Activated CD4-positive, alpha-beta T cell treated with anti-CD3 and anti-CD28 coated beads, Interleukin-2, amount 50 U/mL, for 48 hours (primary cell): ENCODE measurements at places on chromosomes 4 and X.

DNA sequence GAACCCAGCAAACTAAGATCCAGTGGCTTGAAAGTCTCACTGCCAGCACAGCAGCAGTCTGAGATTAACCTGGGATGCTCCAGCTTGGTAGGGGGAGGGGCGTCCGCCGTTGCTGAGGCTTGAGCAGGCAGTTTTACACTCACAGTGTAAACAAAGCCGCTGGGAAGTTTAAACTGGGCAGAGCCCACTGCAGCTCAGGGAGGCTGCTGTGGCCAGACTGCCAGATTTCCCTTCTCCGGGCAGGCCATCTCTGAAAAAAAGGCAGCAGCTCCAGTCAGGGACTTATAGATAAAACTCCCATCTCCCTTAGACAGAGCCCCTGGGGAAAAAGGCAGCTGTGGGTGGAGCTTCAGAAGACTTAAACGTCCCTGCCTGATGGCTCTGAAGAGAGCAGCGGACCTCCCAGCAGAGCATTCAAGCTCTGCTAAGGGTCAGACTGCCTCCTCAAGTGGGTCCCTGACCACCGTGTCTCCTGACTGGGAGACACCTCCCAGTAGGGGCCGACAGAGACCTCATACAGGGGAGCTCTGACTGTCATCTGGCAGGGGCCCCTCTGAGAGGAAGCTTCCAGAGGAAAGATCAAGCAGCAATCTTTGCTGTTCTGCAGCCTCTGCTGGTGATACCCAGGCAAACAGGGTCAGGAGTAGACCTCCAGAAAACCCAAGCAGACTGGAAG, 45.1 kb upstream of the CDX4 start:
- DNase-seq = no peak

DNA sequence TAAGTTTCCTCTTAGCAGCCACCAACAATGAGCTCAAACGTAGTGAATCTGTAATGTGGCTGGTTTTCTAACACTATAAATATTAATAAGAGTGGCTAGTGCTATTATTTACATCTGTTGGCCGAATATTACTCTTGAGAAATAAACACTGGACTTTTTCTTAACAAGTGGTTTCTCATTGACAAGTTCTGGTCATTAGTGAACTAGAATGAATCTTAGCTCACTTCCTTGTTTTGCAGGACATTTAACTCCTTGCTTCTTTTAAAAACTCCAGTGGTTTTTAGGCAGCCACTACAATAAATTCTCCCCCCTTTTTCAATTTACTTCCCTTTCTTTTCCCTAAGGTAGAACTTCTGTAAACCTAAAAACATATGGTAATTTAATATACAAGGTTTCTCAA, 177.2 kb downstream of the ARAP2 start:
- DNase-seq = no peak

GRCh38 chr4:99722725-99723124, 65.1 kb upstream of the C4orf54 start:
- no peak for DNase-seq

DNA sequence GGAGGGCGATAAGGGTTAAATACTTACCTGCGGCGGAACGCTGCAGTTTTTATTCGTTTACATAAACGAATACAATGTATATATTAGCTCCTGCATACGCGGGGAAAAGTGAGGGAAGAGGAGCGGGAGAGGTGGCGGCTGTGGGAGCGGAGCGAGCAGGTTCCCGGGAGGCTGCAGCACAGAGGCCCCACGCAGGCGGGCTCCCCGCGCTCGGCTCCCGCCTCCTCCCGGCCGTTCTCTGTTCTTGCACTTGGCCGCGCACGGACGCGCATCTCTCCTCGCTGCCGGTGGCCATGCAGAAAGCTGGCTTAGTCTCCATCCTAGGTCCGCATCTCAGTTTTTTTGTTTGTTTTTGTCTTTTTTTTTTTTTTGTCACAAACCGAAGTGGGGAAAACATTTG, 340.4 kb upstream of the FAT1 start:
- no peak for DNase-seq

DNA sequence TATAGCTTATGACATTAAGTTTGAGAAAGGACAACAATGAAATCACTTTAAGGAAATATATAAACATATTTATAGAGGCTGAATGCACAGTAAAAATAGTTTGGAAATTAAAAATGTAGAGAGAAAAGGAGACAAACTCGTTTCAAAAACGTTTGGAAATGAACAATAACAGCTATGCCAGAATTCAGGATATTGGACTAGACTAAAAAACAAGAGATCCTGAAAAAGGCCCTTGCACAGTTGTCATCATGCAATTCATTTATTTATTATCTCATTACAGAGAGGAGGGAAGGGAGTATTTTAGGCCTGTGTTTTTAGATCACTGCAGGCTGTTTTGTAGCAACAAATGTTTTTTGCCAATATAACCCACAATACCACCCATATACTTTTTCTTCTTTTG, 527.2 kb downstream of the ADGRL3 start:
- no peak for DNase-seq

DNA sequence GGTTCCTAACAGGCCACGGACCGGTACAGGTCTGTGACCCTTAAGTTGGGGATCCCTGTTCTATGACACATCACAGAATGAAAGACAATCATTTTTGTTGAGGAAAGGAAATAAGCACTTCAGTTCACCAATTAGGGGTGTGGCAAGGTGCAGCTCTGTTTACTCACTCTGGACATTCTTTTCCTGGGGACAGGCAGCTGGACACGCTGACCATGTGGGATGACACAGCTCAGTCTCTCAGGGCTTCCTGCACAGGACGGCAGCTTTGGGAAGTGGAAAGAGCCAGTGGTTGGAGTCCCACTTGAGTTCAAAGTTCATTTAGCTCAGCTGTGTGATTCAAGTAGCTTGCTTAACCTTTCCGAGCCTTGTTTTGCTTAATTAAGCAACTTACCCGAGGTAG, 55.7 kb downstream of the NDNF start:
- no peak for DNase-seq

DNA sequence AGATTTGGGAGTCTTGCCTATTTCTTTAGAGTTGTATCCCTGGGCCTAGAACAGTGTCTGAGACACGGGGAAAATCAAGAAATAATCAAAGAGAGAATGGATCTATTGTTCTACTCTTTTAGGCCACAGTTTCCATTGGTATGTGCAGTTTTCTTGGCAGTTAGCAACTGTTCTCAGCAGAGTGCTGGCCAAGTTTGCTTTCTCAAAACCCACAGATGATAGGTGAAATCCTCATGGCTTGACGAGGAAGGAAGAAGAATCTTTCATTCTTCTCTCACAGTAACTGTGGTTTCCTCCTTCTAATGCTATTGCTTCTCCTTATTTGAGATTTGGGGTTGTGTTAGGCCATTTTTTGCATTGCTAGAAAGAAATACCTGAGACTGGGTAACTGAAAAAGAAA, 42.2 kb downstream of the AGA start:
- no peak for DNase-seq

DNA sequence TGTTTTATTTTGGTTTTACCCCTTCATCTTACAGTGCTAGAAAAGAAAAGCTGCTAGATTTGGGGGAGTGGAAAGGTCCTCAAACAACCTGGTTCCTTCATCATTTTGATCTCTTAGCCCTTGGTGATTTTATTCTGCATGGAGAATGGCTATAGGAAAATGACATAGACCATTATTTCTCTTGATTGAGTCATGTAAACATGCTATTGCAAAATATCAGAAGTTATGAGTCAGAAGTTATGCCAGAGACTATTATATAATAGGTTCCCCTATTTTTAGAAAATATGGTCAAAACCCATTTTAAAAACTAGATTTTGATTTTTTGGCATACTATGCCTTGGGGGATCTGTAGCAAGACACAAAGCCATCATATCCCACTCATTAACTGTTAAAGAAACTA, 83.7 kb upstream of the FAM9C start:
- no peak for DNase-seq

- no peak for DNase-seq
These were observed 801.8 kb downstream of the STIM2 start for GRCh38 chr4:27662426-27662825.

- no peak for DNase-seq
These were observed 1601.5 kb upstream of the PCDH10 start for GRCh38 chr4:131547506-131547981.

GRCh38 chr4:17613761-17614415, 553 bp upstream of the MED28 start:
- peak; percentile 20 for DNase-seq

DNA sequence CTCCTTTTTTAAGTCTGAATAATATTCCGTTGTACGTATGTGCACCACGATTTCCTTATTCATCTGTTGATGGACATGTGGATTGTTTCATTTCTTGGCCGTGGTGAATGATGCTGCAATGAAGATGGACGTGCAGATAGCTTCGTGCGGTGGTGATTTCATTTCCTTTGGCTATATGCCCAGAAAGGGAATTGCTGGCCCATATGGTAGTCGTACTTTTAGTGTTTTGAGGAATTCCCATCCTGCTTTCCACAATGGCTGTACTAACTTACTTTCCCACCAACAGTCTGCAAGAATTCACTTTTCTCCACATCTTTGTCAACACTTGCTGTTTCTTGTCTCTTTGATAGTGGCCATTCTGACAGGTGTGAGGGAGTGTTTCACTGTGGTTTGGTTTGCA, 12.8 kb downstream of the ZFP42 start:
- no peak for DNase-seq

DNA sequence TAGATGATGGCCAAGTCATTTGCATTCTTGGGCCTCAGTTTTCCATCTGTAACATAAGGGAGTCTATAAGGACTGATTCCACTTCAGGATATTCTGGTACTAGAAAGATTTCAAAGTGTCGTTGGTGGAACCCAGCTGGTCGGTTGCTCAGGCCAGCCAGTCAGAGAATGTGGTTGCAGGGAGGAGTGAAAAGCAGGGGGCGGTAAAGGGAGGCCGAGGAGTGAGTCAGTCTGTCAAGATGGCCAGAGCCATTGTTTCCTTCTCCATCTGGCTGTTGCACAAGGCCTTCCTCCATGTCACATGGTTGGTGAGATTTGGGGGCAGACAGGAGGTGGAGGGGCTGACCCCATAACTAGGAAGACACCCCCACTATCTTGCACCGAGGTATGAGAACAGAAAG, 38.2 kb downstream of the STARD8 start:
- DNase-seq = no peak

DNA sequence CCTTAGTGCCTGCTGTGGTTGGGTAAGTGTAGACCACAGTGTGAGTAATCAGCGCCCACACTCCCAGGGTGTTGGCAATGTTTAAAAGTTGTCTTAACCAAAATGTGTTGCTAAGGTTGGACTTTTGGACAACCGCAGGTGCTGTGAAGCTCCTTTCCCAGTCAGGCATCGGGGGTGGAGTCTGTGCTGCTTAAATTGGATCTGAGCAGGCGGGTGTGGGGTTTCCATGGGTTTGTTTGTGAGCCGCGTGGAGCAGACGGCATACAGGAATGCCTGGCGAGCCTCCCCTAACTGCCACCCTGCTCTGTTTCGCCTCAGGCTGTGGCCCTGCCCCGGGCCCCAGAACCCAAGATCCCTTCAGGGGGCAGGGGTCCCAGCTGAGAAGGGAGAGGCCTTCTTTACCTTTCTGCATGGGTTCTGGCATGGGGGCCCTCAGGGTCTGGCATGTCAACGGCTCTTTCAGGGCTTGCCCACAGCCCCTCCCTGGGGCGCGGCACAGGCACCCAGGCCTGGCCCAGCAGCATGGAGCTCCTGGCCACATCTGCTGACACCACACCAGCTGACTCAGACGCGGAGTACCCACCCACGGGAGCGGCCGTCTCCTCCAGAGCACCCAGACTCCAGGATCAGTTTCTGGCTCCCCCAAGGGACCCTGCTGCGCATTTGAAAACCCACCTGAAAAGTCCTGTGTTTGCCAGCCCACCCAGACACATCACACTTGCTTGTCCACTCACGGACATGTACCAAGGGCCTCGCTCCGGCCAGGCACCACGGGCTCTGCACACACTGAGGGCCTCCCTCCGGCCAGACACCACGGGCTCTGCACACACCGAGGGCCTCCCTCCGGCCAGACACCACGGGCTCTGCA, 5.1 kb upstream of the SPON2 start:
- no peak for DNase-seq

GRCh38 chrX:42943051-42943974, 165.3 kb upstream of the PPP1R2C start:
- no peak for DNase-seq

DNA sequence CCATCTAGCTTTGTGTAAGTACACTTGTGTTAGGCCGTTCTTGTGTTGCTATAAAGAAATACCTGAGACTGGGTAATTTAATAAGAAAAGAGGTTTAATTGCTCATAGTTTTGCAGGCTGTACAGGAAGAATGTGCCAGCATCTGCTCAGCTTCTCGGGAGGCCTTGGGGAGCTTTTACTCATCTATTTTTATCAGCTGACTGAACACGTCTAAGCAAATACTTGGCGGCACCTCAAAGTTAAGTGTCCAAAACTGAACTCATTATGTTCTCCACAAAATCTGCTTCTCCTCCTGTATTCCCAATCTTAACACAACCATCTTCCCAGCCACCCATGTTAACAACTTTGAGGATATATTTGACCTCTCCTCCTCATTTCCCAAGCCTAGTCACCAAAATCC, 42.4 kb upstream of the GATB start:
- DNase-seq = no peak

- peak; percentile 13 for DNase-seq
These were observed at the start of gene GK for GRCh38 chrX:30653415-30654131. Gene GK (plus strand): TSS chrX:30653423. CDS start chrX:30653538, 115 bp downstream.

DNA sequence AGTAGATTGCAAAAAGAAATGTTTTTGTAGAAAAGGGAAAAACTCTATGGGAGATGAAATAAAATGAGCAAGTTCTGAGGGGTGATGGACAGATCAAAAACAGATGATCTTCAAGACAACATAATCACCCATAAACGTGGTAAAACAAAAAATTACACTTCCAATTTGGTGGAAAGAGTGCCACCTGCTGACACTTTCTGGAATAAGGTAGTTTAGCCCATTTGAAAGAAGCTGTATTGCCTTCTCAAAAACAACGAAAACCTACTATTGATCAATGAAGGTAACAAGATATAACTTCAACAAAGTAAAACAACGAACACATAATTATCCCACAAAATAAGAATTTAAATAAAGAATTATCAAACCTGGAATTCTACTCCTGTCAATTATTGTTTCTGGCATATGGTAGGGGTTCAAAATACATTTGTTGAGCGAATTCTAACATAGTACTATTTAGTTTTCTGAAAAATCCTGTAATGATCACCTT, 2.5 kb downstream of the COQ2 start:
- peak; percentile 41 for DNase-seq

- DNase-seq = no peak
These were observed 11.3 kb downstream of the ARL13A start for GRCh38 chrX:100980608-100981497.

DNA sequence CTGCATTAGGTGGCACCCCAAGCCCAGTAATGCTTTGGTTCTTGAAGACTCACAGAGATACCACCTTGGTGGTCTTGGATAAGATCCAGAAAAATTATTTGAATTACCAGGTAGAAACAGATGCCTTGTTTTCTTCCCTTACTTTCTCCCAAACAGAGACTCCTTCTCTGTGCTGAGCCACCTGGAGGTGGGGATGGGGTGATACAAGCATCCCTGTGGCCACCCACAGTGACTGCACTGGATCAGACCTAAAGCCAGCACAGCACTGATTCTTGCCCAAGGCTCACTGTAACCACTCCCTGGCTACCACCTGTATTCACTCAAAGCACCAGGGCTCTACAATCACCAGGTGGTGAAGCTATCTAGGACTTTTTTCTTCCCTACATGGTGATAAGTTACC, 156.8 kb downstream of the TEX13A start:
- no peak for DNase-seq

GRCh38 chrX:7147413-7147977, at the start of gene STS:
Gene STS (plus strand): TSS chrX:7147712. CDS start chrX:7253200, 105,488 bp downstream.
- peak; percentile 17 for DNase-seq
